ENCODE measurements at places on chromosomes 7 and 10. TPM values are rescaled to one million over a fixed set of nuclear protein-coding genes. Genes with fewer than 3 reads are reported as not detected.

Gene FAM25G
- not detected for total RNA-seq

Gene HEPACAM2
- not detected for total RNA-seq

Gene TAS2R41
- total RNA-seq, result not detected

DNA sequence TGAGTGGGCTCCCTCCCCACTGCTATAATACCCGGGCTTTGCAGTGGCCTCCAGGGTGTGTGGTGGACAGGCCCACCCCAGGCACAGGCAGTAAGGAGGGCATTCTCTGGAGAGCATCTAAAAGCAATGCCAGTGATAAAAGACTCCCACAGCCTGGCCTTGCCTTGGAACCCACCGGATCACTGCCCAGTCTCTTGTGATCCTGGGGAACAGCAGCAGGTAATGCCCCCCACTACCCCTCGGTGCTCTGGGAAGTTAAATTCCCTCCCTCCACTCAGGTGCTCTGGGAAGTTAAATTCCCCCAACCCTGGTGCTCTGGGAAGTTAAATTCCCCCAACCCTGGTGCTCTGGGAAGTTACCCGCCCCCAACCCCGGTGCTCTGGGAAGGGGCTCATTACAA lies 565.2 kb downstream of the TCERG1L start:
- H3K27ac ChIP-seq, result no peak overlapping the region
- no peak for DNase-seq
- no peaks in the 10 kb centered on the region for H3K36me3 ChIP-seq

GRCh38 chr7:74097937-74098614 lies 14.5 kb downstream of the LIMK1 start:
- H3K27me3 ChIP-seq, result no peaks in the 10 kb centered on the region
- peaks cover 29% of the 10 kb centered on the region for H3K4me1 ChIP-seq
- DNase-seq, result no peak
- H3K4me3 ChIP-seq, result no peak overlapping the region
- H3K36me3 ChIP-seq, result peaks cover 10% of the 10 kb centered on the region

- H3K36me3 ChIP-seq, result no peaks in the 10 kb centered on the region
- no peak overlapping the region for H3K4me3 ChIP-seq
- H3K27ac ChIP-seq, result no peak overlapping the region
- H3K4me1 ChIP-seq, result no peaks in the 10 kb centered on the region
Measured at GRCh38 chr10:98971464-98971863, 264.2 kb downstream of the HPSE2 start.

GRCh38 chr7:29609162-29610037 lies 45.8 kb downstream of the PRR15 start:
- no peak overlapping the region for H3K27ac ChIP-seq
- H3K27me3 ChIP-seq, result no peaks in the 10 kb centered on the region
- no peaks in the 10 kb centered on the region for H3K36me3 ChIP-seq
- peaks cover 60% of the 10 kb centered on the region for H3K4me1 ChIP-seq

DNA sequence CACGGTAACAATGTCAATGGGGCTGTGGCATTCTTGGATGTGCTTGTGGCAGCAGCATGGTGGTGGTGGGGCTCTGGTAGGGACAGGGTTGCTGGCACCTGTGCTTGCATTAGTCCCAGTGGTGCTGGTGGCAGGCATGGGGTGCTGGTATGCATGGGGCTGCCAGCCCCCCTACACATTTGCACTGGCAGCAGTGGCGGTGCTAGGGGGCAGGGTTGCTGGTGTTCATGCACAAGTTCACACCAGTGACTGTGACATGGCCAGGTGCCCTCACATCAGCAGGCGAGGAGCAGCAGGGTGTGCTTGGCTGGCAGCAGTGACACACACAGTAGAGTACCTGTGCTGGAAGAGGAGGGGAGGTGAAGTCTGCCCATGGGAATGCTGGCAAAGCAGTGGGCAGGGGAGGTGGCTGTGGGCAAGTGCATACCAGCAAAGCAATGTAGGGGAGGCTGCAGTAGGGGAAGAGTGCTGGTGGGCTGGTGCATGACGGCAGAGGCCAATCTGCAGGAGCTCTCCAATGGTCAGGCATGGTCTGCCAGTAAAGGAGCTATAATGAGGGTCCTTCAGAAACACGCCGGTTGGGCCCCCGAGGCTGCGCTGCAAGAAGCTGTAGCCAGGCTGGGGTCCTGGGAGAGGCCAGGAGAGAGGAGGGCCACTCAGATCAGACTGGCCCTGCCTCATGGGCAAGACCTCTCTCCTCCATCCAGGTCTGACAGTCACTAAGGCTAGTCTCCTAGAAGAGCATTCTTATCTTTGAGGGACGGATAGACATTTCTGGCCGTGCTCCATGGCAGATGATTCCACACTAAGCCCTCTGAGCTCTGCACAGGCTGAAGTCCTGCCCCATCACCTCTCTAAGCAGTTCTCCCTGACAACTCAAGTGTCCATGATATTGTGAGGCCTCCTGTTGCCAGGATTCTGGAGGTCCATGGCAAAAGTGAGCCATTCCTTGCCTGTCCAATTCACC lies 406.4 kb downstream of the SEMA3D start:
- H3K4me1 ChIP-seq, result peaks cover 7% of the 10 kb centered on the region
- H3K27me3 ChIP-seq, result no peaks in the 10 kb centered on the region
- H3K4me3 ChIP-seq, result no peak overlapping the region
- no peak overlapping the region for H3K27ac ChIP-seq

DNA sequence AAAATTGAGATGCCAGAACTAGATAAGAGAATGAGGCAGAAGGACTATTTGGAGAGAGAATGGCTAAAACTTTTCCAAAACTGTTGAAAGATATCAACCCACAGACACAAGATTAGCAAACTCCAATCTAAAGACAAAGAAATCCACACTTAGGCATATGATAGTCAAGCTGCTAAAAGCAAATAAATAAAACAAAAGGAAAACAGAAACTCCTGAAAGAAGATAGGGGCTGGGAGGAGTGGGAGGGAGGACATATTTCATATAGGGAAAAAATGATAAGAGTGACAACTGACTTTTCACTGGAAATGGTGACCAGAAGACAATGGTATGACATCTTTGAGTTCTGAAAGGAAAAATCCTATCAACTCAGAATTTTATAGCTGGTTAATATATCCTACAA lies 105.4 kb upstream of the ADO start:
- H3K27ac ChIP-seq, result no peak overlapping the region
- no peaks in the 10 kb centered on the region for H3K27me3 ChIP-seq
- H3K4me1 ChIP-seq, result no peaks in the 10 kb centered on the region
- DNase-seq, result no peak

DNA sequence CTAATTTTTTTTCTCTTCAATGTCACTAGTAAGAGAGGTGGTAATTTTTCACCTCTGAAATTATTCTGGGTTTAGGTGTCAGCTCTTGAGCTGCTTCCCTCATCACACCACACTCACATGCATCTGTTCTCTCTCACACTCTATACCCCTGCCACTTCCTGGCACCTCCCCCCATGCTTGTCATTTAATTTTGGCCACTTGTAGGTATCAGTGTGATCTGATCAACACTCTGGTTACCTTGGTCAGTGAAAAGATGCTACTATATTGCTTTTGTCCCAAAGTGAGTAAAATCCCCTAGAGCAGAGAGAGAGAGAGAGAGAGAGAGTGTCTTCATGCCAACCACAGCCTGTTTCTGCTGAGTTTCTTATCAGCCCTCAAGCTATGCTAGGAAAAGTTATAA lies 42.5 kb downstream of the STK17A start:
- peaks cover 31% of the 10 kb centered on the region for H3K36me3 ChIP-seq
- no peaks in the 10 kb centered on the region for H3K27me3 ChIP-seq
- H3K4me1 ChIP-seq, result peaks cover 7% of the 10 kb centered on the region
- H3K4me3 ChIP-seq, result no peak overlapping the region

- no peak overlapping the region for H3K27ac ChIP-seq
- H3K36me3 ChIP-seq, result no peaks in the 10 kb centered on the region
- H3K4me1 ChIP-seq, result peaks cover 2% of the 10 kb centered on the region
- DNase-seq, result no peak
- H3K4me3 ChIP-seq, result no peak overlapping the region
- no peaks in the 10 kb centered on the region for H3K27me3 ChIP-seq
Measured at GRCh38 chr7:105723572-105723971, 142.3 kb upstream of the EFCAB10 start.

GRCh38 chr10:21814866-21815265 lies 188.7 kb downstream of the DNAJC1 start:
- no peak overlapping the region for H3K4me3 ChIP-seq
- no peak overlapping the region for H3K27ac ChIP-seq
- no peak for DNase-seq
- H3K36me3 ChIP-seq, result peaks cover 6% of the 10 kb centered on the region
- no peaks in the 10 kb centered on the region for H3K27me3 ChIP-seq
- H3K4me1 ChIP-seq, result no peaks in the 10 kb centered on the region
